PC-9 (cell line): ENCODE measurements at places on chromosomes 1 and 21. TPM values are rescaled to one million over a fixed set of nuclear protein-coding genes. Genes with fewer than 3 reads are reported as not detected.

The FCRL2 gene
- not detected in 2 replicates for total RNA-seq

The LBR gene
- total RNA-seq = 128 and 158 TPM in 2 replicates

The IL19 gene
- total RNA-seq = not detected in 2 replicates

DNA sequence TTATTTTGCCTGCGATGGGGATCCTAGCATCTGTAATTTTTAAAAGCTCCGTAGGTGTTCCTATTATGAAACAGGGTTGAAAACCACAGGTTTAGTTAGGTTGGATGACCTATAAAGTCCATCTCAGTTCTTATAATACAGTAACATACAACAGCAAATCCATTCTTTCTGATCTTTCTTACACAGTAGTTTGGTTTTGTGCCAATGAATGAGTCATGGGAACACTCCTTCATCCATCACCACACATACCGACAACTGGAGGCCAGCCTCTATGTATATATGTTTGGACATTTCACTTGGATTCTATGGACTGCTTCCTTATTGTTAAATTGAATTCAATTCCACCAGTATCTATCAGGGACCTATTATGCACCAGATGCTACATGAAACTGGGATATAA is 118.4 kb upstream of the L1TD1 start:
- DNase-seq = peak; percentile 50

- DNase-seq = no peak
Observed at GRCh38 chr1:221182791-221183533, 303.7 kb downstream of the HLX start.

GRCh38 chr21:35375115-35375514 is 326.0 kb upstream of the RUNX1 start:
- no peak for DNase-seq

DNA sequence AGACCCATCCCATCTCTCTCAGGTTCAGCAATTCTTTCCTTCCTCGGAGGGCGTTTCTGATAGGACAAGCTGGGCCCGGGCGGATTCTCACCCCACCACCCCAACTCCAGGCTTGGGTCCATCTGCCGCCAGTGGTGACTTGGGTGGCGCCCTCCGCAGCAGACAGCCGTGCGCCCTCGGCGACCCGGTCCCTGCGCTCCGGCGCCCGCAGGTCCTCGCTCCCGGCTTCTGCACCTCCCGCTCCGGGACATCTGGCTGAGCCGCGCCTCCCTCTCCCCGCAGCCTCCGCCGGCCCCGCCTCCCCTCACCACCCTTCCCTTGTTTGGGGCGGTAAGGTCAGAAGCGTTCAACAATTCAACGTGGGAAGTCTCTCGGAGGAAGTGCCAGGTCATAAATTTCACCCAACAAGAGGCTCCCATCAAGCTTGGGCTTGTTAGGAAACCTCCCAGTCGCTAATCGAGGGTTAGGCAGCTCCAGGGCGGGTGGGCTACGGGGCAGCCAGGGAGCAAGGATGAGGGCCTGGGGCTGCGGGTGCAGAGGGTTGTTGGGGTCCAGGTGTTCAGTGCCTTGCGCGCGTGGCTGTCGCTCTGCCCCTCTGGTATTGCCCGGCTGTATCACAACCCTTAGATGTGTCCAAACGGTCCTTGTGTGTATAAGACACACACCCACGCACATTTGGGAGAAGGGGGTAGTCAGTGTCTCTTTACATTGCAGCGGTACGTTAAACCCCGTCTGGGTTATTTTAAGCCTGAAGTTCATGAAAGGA is 39.8 kb downstream of the OLIG1 start:
- DNase-seq = no peak

DNA sequence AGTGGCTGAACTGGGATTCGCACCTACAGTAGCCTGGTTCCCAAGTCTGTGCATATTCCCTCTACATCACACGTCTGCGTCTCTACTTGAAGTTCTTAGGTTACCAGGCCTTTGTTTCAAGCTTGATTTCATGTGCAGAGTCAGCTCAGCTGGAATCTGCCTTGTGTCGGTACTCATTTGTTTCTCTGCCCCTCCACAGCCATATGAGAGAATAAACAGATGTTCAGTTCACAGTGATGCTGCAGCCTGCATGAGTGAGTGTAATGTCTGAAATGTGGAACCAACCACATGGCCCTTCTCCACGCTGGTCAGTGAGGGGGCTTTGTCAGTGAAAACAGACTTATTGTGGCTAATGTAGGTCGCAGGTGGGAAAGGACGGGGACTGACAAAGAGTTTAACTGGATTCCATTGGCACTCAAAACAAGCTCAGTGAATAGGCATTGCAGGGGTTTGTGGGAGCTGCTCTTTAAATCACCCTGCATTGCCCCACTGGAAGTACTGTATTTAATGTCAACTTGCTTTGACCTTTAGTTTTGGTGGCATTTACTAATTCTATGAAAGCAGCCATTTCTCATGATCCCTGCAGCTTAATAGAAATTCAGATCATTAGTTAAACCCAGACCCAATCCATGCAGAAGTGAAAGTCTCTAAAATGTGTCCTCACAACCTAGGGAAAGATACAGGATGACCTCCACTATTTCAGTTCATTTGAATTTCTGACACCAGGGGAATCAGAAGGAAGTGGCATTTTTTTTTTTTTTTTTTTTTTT is 136.4 kb upstream of the FAM78B start:
- DNase-seq = no peak
